Astrocyte of the hippocampus (primary cell): ENCODE measurements at places on chromosomes 13 and 19.

- DNase-seq, result peak; percentile 71
Measured at GRCh38 chr19:15584541-15585115, 30.4 kb upstream of the CYP4F8 start.

GRCh38 chr19:28514166-28514565 lies 698.8 kb downstream of the UQCRFS1 start:
- no peak for DNase-seq

DNA sequence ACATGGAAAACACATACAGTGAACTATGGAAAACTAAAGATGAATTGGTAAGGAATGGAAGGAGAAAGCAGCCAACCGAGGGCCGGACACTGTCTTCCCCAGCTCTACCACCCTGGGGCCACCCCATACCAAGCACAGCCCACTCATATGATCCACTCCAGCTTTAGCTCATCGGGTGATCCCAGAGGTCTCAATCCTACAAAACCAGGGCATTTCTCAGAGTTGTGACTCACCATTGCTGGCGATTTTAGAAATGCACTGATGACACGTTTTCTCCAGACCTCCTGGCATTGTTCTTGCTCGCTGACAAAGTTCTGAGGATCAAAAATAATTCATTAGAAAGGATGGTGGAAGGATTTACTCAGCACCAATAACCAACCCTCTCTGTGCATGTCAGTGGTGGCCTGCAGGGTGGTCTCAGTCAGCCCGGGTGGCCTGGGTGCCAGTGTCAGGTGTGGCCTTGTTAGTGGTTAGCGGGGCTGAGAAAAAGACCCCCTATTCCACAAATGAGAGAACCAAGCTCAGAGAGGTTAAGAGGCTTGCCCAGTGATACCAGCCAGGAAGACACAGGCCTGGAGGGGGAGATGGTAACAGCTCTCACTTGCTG lies 6.6 kb downstream of the TMEM272 start:
- peak; percentile 73 for DNase-seq

DNA sequence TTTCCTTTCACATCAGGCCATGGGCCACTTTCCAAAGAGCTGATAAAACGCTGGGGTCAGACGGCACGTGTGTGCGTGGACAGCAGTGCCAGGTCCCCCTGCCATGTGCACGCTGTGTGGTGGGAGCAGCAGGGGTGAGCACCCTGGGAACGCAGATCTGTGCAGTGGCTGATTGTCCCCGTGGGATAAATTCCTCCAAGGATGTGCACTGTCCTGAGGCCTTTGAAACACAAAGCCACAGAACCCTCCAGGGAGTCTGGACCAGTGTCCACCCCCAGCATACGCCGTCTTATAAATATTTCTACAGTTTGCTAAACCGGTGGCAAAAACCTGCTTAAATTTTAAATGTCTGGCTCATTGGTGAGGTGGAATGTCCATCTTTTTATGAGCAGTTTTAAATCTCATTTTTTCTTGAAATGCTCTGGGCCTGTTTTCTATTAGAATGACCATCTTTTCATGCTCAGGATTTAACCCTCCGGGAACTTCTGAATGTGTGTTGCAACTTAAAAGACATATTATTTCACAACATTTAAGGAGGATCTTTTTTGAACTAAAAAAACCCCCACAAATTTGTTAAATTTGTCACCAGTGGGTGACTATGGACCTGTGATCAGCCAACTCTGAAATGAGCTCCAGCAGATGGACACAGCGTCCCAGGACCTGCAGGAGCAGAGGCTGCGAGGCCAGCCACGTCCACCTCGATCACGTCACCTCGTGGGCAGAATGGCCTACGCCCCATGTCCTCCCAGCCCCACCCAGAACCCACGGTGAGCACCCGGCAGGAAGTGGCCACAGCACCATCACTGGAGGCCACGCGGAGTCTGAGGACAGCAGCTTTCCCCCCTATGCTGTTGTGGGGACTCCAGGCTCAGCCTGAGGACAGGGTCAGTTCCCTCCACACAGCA lies 68.6 kb downstream of the RASA3 start:
- peak; percentile 58 for DNase-seq

GRCh38 chr13:91349992-91350911 lies 2.8 kb downstream of the MIR17HG start:
- DNase-seq, result no peak

DNA sequence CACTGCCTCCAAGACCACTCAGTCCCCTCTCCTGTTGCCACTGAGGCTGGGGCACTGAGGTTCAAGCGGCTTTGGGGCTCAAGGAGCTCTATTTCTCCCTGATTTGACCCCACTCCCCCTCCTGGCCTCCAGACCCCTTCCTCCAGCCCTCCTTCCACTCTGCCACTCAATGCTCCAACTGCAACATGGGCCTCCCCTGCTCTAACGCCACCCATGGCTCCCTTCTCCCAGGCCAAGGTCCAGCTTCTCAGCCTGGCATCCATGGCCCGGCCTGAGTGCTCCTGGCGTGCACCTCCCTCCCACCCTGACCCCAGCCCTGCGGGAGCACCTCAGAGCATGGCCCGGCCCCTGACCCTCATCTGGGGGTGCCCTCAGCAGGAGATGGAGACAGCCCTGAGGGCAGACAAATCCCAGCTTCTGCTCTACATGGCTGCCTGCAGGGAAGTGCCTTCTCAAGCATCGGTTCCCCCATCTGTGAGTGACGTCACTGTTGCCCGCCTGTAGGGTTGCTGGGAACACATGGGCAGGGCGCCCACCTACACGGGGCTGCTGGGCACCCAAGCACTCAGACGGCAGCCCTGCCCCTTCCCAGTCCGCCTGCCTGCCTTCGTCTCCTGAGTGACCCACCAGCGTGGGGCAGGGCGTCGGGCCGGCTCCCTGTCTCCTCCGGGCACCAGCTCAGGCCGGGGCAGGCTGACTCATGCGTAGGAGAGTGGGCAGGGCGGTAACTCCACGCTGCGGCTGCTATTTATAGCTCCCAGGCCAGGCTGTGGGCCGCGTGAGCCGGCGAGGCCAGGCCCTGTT lies 1.6 kb upstream of the DIRAS1 start:
- DNase-seq, result peak; percentile 86
